ENCODE measurements at places on chromosomes 6 and 20.

GRCh38 chr20:3686867-3687321 is 5.1 kb upstream of the ADAM33 start:
- no peak for DNase-seq

DNA sequence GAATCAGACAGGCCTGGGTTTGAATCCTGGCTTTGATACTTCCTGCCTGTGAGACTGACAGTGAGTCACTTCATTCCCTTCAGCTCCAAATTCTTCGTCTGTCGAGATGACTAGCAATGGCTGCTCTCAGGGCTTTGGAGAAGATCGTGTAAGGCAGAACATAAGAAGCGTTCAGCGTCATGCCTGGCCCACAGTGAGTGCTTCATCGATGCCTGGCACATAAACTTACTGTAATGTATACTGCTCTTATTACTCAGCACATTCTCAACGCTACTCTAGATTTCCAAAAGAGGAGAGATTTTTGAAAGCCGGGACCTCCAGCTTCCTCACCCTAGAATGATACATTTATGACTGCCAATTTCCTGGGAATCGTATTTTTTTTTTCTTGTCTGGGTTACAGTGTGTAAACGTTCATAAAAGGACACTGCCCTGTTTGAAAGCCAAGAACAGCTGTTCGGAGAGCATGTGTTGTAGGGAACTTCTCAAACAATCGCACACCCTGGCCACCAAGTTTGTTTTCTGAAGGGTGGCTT is 16.2 kb upstream of the BCAS1 start:
- DNase-seq: no peak

- DNase-seq: no peak
Observed at GRCh38 chr6:169784821-169785340, 33.5 kb downstream of the ERMARD start.

DNA sequence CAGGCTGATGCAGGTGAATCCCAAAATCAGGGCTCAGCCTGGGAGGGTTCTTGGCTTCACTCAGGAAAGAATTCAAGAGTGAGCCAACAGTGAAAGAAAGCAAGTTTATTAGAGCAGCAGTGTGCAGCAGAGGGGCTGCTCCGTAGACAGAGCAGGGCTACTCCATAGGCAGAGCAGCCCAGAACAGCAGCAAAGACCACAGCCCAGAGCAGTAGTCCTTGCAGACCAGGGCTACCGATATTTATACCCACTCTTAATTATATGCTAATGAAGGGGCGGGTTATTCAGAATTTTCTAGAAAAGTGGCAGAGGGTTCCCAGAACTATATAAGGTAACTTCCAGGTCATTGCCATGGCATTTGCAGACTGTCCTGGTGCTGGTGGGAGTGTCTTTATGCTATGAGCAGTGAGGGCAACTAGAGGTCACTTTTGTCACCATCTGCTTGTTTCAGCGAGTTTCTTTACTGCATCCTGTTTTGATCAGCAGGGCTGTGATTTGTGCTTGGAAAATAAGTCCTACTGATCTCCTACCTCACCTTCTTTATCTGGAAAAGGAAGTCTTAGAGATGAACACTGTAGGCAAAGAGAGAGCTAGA is 39.8 kb upstream of the PTPN1 start:
- DNase-seq: no peak

DNA sequence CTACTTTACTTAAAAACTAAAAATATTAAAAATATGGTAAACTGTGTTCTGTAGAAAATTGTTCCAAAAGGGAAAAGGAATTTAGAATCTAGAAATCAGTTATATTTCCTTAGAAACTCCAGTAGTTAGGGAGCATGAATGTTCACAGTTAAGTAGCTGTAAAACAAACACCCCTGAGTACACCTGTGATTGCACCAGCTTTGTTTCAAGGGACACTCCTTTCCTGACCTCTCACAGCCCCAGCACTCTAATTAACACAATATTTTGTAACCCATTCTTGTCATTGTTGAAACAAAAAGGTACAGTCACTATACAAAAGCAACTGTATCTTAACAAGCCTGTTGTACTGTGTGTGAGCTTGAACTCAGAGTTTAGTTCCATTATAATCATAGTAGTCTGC is 72.3 kb downstream of the NCOA7 start:
- no peak for DNase-seq

All from activated CD4-positive, alpha-beta T cell treated with anti-CD3 and anti-CD28 coated beads for 24 hours (primary cell).